ENCODE measurements at places on chromosomes 7 and 10.
A peak's percentile ranks its signal among the peaks of the same experiment; 100 is the strongest.

GRCh38 chr7:30970074-30970473, 6.3 kb downstream of the GHRHR start:
- no peak for DNase-seq

DNA sequence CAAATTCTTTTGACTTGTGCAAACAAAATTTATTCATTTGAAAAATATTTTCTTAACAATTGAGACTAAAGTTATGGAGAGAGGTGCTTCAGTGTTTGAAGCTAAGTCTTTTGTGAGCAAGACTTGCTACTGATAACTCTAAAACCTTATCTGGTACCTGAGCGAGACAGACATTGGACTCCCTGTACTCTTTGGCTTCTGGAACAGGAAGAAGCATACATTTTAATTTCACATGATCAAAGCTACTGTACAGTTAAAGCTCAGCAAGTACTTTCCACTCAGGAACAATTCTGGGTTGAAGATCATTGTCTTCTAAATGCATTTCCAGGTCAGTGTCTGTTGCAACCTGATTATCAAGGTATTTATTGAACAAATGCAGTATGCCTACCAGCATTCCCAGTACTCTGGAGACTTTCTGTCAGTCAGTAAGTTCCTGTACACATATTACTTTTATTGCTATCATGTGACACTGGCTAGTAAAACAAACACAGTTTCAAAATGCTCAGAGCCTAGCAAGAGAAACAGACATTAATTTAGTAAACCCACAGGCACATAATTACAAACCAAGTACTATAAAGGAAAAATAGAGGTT, 42.4 kb downstream of the CABCOCO1 start:
- no peak for DNase-seq

GRCh38 chr7:18257711-18258110, 230.1 kb upstream of the PRPS1L1 start:
- no peak for DNase-seq

DNA sequence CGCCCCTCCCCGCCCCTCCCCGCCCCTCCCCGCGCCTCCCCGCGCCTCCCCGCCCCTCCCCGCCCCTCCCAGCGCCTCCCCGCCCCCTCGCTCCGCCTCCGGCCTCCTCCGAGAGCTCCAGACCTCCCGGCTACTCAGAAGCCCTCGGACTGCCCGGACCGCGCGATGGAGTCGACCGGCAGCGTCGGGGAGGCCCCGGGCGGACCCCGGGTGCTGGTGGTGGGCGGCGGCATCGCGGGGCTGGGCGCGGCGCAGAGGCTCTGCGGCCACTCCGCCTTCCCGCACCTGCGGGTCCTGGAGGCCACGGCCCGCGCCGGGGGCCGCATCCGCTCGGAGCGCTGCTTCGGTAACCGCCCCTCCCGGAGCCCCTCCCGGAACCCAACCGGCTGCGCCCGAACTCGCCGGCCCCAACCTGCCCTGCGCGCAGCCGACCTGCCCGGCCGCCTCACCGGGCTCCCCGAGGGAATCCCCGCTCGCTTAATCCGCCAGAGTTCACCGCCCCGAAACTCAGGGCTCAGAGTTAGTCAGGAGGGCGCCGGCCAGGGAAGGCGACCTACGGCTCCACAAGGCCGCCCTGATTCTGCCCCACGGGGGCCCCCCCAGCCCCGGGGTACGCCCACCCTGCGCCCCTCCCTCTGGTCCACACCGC, at the start of gene PAOX:
TSS of gene PAOX (plus strand) at position 111 of the 649 bp plus-strand sequence. CDS start at position 166, 55 bp downstream.
- DNase-seq, result peak; percentile 71

GRCh38 chr7:28531291-28531690, 119.0 kb downstream of the CREB5 start:
- no peak for DNase-seq

DNA sequence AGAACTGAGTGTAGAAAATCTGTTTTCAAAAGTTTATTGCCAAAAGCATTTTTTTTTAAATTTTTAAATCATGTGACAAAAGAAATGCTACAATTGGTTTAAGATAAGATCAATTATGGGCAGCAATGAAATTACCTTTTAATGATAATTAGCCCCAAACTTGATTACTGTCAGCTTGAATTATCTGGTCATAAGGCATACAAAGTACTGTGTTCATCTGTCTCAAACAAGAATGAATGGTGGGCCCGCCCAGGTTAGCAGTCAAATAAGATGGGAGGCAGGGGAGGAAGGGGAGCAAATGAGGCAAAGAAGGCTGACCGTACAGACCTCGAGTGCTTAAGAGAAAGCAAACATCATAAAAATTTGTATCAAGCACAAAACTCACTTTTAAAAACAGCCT, 68.1 kb downstream of the JAZF1 start:
- DNase-seq, result no peak

- DNase-seq, result no peak
These were observed 527.8 kb downstream of the MDFIC start for GRCh38 chr7:115449689-115450088.

DNA sequence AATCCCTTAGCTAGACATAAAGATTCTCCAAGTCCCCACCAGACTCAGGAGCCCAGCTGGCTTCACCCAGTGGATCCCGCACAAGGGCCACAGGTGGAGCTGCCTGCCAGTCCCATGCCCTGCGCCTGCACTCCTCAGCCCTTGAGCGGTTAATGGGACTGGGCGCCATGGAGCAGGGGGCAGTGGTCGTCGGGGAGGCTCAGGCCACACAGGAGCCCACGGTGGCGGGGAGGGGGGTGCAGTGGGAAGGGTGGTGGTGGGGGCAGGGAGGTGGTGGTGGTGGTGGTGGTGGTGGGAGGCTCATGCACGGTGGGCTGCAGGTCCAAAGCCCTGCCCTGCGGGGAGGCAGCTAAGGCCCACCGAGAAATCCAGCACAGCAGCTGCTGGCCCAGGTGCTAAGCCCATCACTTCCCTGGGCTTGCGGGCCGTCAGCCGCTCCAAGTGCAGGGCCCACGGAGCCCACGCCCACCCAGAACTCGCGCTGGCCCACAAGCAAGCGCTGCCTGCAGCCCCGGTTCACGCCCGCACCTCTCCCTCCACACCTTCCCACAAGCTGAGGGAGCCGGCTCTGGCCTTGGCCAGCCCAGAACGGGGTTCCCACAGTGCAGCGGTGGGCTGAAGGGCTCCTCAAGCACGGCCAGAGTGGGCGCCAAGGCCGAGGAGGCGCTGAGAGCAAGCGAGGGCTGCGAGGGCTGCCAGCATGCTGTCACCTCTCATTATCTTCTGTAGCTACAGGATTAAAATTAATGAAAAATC, 732.5 kb upstream of the POM121L12 start:
- no peak for DNase-seq

GRCh38 chr10:69222157-69223027, 2.3 kb downstream of the HKDC1 start:
- DNase-seq, result no peak

DNA sequence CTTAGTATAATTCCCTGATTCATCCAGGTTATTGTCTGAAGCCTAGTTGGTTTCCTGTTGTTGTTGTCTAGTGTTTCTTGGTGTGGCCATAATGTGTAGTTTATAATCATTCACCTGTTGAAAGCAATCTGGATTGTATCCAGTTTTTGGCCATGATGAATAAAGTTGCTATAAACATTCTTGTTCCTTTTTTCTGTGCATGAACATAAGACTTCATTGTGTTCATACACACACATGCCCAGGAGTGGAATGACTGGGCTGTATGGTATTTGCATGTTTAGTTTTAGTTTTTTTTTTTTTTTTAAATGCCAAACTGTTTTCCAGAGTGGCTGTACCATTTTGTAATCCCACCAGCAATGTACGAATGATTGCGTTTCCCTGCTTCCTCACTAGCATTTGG, 349.8 kb downstream of the SDK1 start:
- DNase-seq, result no peak

All from right hindlimb (tissue), 1 donor.